Activated CD8-positive, alpha-beta memory T cell treated with anti-CD3 and anti-CD28 coated beads for 24 hours (primary cell): ENCODE measurements at places on chromosomes 1 and 21.
A peak's percentile ranks its signal among the peaks of the same experiment; 100 is the strongest.

DNA sequence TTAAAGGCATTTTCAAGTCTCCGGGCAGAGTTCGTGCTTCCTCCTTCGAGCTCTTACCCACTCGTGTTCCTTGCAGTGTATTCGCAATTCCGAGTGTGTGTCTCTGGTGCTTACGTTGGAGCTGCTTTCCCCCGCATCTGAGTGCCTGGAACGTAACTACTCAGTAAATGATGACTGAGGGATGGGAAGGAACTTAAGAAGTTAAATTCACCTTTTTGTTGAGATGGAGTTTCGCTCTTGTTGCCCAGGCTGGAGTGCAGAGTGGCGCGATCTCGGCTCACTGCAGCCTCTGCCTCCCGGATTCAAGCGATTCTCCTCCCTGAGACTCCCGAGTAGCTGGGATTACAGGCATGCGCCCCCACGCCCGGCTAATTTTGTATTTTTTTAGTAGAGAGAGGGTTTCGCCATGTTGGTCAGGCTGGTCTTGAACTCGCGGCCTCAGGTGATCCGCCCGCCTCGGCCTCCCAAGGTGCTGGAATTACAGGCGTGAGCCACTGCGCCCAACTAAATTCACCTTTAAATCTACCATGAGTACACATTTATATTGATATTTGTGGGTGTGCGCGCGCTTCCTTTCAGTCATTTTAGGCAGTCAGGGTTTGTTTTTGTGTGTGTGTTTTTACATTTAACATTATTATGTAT lies 837 bp downstream of the NDUFS5 start:
- no peak for DNase-seq

GRCh38 chr21:42847051-42847707 lies 32.2 kb downstream of the WDR4 start:
- DNase-seq: peak; percentile 41

DNA sequence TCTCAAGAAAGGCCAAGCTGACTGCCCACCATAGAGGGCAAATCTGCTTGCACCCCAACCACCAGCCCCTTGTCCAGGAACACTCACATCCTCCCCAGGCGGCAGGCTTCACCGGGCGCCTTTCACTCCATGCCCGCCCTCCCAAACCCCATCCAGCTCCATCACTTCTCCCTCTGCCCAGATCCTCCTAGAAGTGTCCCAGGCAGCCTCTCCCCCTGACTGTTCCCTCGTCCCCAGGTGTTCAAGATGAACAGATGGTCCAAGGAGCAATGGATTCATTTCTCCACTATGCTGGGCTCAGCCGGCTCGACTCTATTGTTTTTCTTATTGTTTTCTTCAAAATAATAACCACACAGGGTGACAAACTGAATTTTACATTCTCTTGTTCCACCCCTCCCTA lies 22.1 kb downstream of the S100A6 start:
- no peak for DNase-seq

GRCh38 chr1:24505816-24506215 lies 3.2 kb downstream of the RCAN3 start:
- DNase-seq: peak; percentile 56

- DNase-seq: no peak
These were observed 276.2 kb upstream of the DUSP10 start for GRCh38 chr1:222018041-222018440.

DNA sequence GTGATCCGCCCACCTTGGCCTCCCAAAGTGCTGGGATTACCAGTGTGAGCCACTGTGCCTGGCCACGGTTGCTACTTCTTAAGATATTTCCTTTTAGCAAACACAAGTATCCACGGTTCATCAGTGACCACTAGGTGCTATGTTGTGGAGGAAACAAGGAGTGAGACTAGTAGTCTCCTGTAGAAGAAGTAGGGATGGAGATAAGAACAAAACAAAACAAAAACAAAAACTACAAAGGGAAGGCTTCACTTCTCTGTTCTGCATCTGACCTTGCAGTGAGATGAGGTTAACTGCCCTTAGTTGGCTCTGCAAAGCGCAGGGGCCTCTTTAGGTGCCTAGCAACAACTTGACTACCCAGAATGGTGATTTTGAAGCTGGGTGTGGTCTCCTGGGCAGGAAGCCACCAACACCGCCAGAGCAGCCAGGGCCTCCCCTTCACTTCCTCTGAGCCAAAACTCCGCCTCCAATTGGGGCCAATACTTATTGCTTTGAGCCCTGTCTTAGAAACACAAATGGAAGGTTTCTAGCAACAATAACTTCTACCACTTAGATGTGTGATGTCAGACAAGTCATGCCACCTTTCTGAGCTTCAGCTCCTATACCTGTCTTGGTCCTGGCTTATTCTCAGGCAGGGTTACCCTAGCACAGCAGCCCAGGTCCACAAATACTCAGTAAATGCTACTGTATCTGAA lies 12.8 kb upstream of the CDC42 start:
- peak; percentile 87 for DNase-seq

DNA sequence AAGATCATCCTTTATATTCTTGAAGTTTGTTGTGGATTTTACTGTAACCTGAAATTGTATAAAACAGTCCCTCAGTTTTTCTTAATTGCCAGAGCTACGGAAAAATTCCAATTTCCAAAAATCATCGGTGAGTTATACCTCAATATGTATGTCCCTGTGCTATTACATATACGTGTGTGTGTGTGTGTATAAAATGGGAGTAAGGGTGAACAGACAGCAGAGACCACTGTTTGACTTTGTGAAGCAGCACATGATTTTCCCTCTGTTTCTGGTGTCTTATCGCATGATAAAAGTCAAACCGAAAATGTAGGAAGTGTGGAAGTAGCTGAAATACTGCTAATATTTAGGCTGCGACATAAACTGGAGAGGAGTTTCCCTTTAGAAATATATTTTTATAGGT lies 1.2 kb downstream of the OR2T1 start:
- no peak for DNase-seq

GRCh38 chr1:228226956-228227791 lies 19.3 kb downstream of the OBSCN start:
- peak; percentile 44 for DNase-seq

GRCh38 chr21:31234936-31235335 lies 109.1 kb downstream of the TIAM1 start:
- DNase-seq: no peak

DNA sequence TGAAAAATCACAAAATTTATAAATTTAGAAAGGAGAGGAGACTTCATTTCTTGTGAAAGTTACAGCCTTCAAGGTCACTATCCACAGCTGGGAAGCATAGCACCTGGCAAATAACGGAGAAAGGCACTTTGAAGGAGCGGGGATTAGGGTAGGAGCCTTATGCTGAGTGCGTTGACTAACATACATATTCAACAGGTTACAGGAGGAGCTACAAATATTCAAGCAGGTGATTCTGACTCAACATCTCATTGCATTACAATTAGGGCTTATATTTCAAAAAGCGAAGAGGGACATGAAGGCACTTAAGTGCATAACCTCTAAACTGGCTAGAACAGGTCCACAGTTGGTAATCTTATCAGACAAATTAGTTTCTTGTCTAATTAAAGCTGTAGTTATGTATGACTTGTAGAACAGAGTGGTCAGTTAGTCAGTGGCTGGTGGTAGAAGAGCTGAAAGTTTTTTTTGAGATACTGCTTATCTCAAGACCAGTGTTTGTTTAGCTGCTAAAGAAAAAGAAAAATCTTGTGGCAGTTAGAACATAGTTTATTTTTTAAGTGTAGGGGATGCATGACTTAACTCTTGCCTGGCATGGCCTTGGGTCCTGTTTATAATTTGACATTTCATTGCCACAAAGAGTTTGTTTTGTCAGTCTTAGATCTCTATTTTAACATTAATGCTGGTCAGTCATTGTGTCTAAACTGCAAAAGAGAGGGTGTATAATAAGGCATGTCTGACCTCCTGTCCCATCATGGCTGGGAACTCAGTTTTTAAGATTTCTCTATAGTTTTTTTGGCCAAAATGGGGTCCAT lies 311.5 kb downstream of the DUSP10 start:
- DNase-seq: no peak

DNA sequence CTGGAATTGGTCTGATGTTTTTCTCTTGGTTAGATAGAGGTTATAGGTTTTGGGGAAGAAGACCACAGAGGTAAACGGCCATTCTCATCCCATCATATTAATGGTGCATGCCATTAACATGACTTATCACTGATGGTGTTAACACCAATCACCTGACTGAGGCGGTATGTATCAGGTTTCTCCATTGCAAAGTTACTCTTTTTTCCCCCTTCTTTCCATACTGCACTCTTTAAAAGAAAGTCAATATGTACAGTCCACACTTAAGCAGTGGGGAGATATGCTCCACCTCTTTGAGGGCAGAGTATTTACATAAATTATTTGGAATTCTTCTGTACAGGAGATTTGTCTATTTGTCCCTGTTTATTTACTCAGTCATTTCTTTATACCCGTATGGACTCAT lies 35.7 kb upstream of the OSBPL9 start:
- no peak for DNase-seq

- DNase-seq: no peak
These were observed 153.7 kb upstream of the C1orf174 start for GRCh38 chr1:4053774-4054173.

- no peak for DNase-seq
These were observed 212.3 kb downstream of the KAZN start for GRCh38 chr1:14810595-14811361.

DNA sequence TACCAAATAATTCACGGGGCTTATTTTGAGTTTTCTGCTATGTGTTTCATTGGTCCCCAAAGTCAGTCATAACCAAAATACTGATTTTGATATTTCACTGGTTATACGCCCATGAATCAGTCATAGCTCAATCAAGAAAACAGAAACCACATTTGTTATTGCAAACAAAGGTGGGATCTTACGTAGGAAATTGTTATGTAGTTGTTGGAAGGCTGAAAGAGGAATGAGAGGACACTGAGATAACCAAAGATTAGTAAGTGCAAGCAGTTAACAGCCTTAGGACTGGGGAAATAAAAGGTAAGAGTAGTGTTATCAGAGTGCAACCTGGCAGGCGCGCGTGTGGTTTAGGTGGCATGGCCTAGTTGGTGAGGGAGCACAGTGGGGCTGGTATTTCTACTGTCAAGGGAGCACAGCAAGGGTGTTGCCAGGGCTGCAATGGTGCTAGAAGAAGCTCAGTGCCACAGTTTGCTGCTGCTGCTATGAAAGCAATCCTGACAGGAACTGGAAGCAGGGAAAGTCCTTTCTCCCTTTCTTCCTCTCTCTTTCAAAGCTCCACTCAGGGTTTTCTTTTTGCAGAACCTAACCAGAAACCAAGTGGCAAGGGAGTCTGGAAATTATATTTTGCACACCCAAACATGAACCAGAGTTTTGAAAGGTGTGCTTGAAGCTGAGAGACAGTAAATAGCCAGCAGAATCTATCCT lies 33.7 kb downstream of the RTCA start:
- DNase-seq: no peak

DNA sequence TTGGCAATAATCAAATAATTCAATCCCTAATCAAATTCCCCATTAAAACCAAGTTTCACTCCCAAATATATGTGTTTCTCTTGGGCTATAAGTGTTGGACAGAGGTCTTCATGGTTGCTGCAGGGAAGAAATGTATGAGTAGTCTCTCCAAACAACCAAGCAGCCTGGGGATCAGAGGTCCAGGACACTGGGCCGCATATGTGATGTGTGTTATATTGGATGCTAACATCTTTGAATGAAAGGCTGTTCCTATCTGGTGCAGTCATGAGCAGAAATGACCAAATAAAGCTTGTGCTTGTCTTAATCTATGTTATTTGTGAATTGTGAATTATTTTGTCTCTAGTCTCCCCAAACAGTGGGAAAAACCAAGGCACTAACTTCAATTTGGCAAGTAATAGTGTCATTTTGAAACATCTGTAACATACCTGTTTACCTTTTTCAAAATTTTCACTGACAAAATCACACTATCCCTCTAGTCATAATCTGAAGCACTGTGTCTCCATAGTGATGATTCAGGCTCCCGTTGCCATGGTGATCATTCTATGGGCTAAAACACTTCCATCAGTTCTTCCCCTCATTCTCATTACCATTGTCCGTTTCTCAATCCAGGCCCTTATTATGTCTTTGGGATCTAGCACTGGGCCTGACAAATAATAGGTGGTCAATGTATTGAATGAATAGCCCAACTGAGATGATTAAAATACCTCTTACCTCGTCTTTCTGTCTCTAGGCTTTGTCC lies 12.5 kb upstream of the TADA1 start:
- DNase-seq: no peak

DNA sequence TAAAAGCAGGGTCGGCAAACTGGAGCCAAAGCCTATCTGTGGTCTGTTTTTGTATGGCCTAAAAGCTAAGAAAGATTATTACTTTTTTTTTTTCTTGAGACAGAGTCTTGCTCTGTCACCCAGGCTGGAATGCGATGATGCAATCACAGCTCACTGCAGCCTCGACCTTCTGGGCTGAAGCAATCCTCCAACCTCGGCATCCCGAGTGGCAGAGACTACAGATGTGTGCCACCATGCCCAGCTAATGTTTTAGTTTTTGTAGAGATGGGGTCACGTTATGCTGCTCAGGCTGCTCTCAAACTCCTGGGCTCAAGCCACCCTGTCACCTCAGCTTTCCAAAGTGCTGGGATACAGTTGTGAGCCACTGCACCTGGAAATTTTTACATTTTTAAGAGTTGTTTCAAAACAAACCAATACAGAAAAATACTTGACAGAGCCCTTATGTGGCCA lies 6.5 kb upstream of the GLRX2 start:
- no peak for DNase-seq

DNA sequence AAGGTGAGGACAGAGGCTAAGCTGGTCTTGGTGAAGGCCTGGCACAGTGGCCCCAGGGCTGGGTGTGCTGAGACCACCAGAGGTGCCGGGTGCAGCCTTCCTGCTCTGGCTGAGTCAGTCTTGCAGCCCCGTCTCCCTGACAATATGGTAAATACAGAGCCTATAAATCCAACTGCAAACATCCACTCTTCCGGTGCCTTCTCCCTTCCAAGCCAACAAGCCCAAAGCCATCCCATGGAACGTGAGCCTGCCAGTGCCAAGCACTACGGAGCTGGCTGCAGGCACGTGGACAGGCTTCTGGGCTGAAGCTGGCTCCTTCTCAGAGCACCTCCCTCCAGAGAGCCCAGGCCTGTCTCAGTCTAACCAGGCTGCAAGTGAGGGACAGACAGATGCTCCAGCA lies 70.0 kb downstream of the TRABD2B start:
- DNase-seq: no peak

DNA sequence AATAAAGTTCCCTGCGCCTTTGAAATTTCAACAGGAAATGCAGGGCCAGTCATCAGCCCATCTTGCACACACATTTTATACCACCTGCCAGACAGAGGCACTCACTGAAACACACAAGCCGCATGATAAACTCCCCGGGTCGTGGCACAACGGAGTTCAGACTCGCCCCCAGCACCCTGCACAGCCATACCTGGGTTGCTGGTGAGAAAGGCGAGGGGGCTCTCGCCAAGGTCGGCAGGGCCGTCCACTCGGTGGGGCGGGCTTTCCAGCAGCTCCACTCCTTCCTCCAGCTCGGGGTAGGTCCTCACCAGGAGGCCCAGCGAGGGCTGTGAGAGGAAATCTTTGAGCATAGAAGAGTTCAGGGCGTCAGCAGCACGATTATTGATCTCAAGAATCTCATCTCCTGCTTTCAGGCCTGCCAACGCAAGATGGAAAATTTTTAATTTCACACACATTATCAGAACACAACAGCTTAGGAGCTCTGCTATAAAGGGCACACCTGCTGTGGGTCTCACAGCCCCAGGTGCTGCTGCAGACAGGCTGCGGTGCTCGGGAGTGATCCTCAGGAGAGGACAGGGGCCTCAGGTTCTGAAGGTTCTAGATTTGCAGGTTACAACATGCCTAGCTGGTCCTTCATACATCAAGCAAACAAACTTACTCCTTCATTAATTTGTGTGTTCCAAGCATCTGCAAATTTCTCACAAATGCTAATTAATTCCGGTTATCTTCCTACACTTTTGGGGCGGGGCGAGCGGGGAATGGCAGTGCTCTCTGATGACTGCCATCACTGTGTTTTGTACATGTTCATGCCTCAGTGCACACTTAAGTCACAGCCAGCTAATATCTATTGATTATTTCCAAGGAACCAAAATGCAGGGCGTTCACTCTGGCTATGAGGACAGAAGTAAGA lies 144.2 kb upstream of the KRTAP19-8 start:
- DNase-seq: peak; percentile 85
